ENCODE measurements at places on chromosomes 1 and 21. TPM values are rescaled to one million over a fixed set of nuclear protein-coding genes. Genes with fewer than 3 reads are reported as not detected.

- DNase-seq = no peak
- no peak overlapping the region for H3K27ac ChIP-seq
- no peaks in the 10 kb centered on the region for H3K36me3 ChIP-seq
- H3K4me3 ChIP-seq = no peak overlapping the region
Observed at GRCh38 chr1:117672756-117673155, 66.9 kb downstream of the TENT5C start.

GRCh38 chr1:154326546-154327465 lies 1.5 kb downstream of the ATP8B2 start:
- peaks cover 17% of the 10 kb centered on the region for H3K36me3 ChIP-seq
- peaks cover 61% of the 10 kb centered on the region for H3K4me1 ChIP-seq
- peak; percentile 95 for DNase-seq
- H3K27me3 ChIP-seq = no peaks in the 10 kb centered on the region

GRCh38 chr1:225677350-225678124 lies 24.6 kb upstream of the ENAH start:
- no peak for DNase-seq
- H3K36me3 ChIP-seq = no peaks in the 10 kb centered on the region
- no peak overlapping the region for H3K27ac ChIP-seq
- no peaks in the 10 kb centered on the region for H3K27me3 ChIP-seq
- no peaks in the 10 kb centered on the region for H3K4me1 ChIP-seq

GRCh38 chr1:226788965-226789364 lies 49.9 kb upstream of the ITPKB start:
- no peak for DNase-seq
- H3K4me1 ChIP-seq = peaks cover 57% of the 10 kb centered on the region
- no peaks in the 10 kb centered on the region for H3K27me3 ChIP-seq
- no peaks in the 10 kb centered on the region for H3K36me3 ChIP-seq
- H3K27ac ChIP-seq = no peak overlapping the region

HPDL gene
- total RNA-seq = 0.19 TPM

- no peaks in the 10 kb centered on the region for H3K36me3 ChIP-seq
- H3K27me3 ChIP-seq = no peaks in the 10 kb centered on the region
- peaks cover 10% of the 10 kb centered on the region for H3K4me1 ChIP-seq
Observed at GRCh38 chr1:119732465-119733168, 20.9 kb downstream of the PHGDH start.

ARL8A gene
- total RNA-seq = 48.7 TPM

OVAAL gene
- not detected for total RNA-seq

- H3K36me3 ChIP-seq = no peaks in the 10 kb centered on the region
- H3K4me1 ChIP-seq = no peaks in the 10 kb centered on the region
- H3K27me3 ChIP-seq = no peaks in the 10 kb centered on the region
- DNase-seq = no peak
Observed at GRCh38 chr21:29546071-29546470, 247.3 kb downstream of the BACH1 start.

DNA sequence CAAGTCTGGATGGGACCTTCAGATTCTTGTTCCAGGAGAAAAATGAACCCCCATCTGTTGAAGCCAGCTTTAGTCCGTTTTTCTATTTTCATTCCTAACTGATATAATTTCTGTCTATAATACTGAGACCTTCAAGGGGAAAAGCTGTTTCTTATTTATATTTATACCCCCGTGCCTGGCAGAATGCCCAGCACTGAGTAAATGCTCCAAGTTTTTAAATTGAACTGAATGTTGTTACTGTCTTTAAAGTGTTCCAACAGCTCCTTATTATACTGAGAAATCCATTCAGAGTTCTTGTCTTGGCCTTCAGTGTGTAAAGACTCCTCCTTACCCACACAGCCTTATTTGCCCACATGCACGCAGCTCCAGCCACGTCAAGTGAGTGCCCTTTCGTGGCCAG lies 178.6 kb upstream of the HMGB4 start:
- H3K4me1 ChIP-seq = no peaks in the 10 kb centered on the region
- no peaks in the 10 kb centered on the region for H3K36me3 ChIP-seq
- no peak for DNase-seq
- H3K27me3 ChIP-seq = no peaks in the 10 kb centered on the region
- no peak overlapping the region for H3K4me3 ChIP-seq

MTMR11 gene
- 9.9 TPM for total RNA-seq

TOR1AIP1 gene
- 129 TPM for total RNA-seq

DNA sequence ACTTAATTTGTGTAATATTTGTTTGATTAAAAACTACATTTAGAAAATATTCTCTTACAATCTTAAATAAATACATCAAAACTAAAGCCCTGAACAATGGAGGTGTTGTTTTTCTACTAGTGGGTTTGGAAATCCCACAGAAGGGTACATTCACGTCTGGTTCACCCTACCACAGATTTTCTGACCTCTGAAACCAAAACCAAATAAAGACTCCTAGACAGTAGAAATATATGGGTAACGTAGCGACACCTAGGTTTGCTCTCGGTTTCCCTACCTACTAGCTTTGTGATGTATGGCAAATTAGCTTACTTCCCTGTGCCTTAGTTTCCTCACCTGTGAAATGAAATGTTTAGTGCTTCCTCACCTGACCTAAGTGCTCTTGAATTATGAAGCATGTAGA lies 312.6 kb downstream of the DPYD start:
- no peaks in the 10 kb centered on the region for H3K27me3 ChIP-seq
- H3K36me3 ChIP-seq = no peaks in the 10 kb centered on the region
- H3K4me1 ChIP-seq = no peaks in the 10 kb centered on the region

DNA sequence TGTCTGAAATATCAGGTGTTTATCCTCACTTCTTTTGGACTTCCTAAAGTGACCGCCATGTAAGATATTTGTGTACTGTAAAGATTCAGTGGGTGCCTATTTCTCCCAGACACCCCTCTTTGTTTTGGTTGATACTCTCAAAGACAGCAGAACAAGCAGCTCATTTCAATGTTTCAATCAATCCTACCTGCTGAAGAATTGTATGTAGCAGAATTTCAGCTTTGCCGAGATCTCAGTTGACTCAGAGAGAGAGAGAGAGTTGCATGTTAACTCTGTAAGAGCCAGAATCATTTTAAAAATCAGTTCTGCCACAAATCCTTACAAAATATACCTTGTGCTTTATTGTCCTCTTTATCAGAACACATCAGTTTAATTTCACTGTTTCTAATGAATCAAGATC lies 987.3 kb downstream of the ADGRL2 start:
- no peaks in the 10 kb centered on the region for H3K27me3 ChIP-seq
- H3K36me3 ChIP-seq = no peaks in the 10 kb centered on the region
- H3K4me1 ChIP-seq = no peaks in the 10 kb centered on the region
- no peak overlapping the region for H3K27ac ChIP-seq
- H3K4me3 ChIP-seq = no peak overlapping the region

TMEM61 gene
- total RNA-seq = not detected

AUNIP gene
- total RNA-seq = not detected

DNA sequence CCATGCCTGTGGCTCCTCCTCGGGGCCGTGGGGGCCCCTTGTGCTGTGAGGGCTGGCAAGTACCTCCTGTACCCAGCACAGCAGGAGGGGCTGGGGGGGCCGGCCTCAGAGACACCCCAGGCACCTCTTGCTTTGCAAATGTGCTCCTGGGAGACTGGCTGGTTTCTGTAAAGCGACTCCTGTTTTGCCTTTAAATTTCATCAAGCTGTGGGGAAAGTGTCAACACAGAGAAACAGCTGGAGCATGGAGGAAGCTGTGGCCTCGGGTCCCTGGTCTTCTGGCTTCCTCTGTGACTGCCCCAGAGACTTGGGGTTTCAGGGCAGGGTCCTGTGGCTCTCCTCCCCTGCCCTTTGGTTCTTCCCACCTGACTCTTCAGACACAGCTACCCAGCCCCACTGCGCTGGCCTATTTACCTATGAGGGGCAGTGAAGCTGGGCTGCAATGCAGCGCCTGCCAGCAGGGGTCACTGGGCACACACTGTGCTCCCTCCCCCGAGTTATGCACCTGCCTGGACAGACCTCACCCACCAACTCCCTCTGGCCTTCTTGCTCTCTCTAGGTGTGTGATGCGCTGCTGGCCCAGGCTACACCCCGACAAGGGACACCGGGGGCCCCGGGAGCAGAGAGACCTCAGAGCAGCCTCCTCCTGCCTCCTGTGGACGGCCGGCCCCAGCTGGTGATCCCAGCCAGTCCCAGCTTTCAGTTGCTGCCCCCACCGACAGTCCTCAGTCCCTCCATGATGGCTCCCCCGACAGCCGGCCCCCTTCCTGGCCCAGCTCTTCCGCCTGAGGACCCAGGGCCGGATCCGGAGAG lies 17.6 kb upstream of the PEX10 start:
- H3K36me3 ChIP-seq = no peaks in the 10 kb centered on the region
- peaks cover 99% of the 10 kb centered on the region for H3K27me3 ChIP-seq
- no peak for DNase-seq
- no peak overlapping the region for H3K27ac ChIP-seq
- no peak overlapping the region for H3K4me3 ChIP-seq

Measured in esophagus muscularis mucosa (tissue), 4 donors.